ENCODE measurements at places on chromosomes 3 and 15. TPM values are rescaled to one million over a fixed set of nuclear protein-coding genes. Genes with fewer than 3 reads are reported as not detected.
A peak's percentile ranks its signal among the peaks of the same experiment; 100 is the strongest.

Gene IMPG2
- 0.17 TPM for polyA plus RNA-seq

Gene ALDH1A2
- polyA plus RNA-seq = 1.9 TPM

Gene GOLGA8R
- 0.20 TPM for polyA plus RNA-seq

Gene KCTD6
- 5.3 TPM for polyA plus RNA-seq

DNA sequence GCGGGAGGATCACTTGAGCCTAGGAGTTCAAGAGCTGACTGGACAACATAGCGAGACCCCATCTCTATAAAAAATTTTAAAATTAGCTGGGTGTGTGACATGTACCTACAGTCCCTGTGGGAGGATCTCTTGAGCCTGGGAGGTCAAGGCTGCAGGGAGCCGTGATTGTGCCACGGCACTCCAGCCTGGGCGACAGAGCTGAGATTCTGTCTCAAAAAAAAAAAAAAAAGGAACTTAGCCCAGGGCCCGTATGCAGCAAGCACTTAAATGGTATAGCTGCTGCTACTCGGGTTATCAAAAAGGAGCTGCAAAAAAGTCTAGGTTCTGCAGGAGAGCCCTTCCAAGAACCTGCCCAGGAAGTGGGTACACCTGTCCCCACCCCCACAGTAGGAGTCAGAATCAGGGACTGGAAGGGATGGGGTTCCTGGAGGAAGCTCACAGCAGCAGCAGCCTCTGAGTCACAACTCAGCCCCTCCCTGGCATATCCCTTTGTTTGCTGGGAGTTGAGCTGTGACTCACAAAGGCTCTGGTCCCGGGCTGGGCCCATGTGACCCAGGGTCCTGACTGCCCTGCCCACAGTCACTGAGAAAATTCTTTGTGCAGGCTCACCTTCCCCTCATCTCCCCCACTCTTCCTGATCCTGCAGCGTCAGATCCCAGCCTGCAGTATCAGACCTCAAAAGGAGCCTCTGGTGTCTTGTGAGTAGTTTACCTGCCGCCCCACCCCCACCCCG lies at the start of gene SPATA12:
Gene SPATA12, plus strand, starts transcription at position 576 of the 733 bp plus-strand sequence. CDS start 13,031 bp downstream, outside the sequence.
- peak; percentile 95 for DNase-seq

- no peak for DNase-seq
These were observed 124.8 kb upstream of the PTX3 start for GRCh38 chr3:157311633-157312375.

DNA sequence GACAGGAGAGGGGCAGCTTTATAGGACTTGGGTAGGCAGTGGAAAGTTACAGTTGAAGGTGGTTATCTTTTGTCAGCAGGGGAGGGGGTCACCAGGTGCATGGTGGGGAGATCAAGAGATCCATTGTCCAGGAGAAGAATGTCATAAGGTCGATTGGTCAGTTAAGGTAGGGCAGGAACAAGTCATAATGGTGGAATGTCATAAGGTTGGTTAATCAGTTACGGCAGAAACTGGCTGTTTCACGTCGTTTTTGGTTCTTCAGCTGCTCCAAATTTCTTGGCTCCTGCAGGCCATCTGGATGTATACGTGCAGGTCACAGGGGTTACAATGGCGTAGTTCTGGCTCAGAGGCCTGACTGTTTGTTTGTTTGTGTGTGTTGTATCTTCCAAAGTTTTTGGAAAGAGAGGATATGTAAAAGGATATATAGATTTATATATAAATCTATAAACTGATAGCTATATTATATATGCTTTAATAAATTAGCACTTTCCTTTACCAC lies 565.1 kb downstream of the ZNF385D start:
- no peak for DNase-seq

DNA sequence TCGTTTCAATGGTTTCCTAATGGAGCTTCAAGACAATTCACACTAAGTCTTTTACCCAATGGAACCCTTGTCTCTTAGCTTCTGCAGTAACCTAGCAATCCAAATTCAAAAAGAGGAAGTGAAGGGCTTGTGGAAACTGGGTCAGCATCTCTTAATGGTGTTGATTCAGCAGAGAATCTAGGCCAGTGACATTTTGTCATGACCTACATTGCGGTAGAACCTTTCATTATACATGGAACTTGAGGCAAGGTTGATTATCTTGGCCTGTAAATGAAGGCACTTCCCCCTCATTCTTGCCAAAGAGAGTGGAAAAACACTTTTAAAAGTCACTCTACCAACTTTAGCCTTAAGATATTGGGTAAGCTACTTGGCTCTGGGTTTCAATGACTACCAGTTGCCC lies 42.8 kb downstream of the C2CD4B start:
- no peak for DNase-seq

GRCh38 chr3:44969154-44969827 lies 6.7 kb downstream of the ZDHHC3 start:
- no peak for DNase-seq

DNA sequence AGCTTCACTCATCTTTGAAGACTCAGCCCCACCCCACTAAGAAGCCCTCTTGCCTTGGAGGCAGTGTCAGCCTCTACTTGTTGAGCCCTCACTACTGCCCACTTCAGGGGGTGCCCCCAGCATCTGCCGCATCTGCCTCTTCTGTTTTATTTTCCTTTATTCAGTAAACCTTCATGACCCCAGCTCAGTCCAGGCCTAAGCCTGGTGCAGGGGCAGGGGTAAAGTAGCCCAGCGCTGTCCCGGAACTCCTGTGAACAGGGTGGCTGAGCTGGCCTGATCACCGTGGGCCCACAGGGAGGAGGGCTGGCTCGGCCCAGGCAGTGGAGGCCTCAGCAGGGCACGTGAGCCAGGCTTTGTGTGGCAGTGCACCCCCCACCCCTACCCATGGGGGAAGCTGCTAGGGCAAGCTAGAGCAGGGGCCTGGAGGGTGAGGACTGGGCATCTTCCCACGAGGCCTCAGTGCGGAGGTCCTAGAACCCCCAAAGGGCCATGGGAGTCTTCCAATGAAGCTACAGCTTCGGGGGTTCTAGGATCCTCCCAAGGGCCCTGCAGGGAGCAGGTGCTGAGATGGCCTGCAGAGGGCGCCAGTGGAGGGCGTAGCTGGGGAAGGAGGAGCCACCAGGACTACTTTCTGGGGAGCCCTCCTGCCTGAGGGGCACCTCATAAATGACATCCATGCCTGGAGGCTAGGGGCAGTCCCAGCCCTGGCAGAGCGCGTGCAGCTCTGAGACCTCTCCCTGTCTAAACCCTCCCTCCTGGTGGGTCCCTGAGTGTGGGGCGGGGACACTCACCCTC lies 36.0 kb downstream of the TSPAN3 start:
- no peak for DNase-seq

GRCh38 chr3:28799084-28799483 lies 450.5 kb upstream of the AZI2 start:
- no peak for DNase-seq

DNA sequence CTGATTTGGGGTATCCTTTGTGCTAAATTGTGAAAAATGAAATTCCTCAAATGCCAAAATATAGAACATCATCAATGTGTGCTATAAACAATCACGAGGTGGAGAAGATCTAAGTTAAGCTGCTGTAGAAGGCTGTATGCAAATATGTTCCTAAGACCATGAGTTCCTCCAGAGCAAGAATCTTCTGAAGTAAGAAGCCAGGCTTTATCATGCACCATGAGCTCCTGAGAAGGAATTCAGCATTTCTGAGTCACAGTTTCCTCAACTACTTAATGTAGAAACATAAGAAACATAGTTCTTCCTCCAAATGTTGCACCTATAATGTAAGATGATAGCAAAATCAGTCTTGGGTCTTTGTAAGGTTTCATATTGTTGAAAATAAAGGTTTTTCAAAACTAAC lies 241.7 kb upstream of the MDFIC2 start:
- no peak for DNase-seq

DNA sequence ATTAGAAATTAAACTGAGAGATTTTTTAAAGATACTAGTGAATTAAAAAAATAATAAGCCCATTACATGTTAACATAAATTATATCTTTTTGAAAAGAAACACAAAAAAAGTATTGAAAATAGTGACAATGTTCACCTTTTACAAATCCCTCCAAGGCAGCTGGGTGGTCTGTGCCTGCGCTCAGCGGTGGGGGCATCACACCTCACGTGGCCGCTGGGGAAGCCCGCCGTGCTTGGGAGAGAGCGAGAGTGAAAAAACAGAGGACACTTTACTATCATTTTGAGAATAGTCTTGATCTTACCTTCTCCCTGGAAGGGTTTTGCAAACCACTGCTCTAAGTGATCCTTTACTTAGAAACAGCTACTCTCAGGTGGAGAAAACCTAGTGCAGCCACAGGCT lies 76.9 kb downstream of the CRTC3 start:
- no peak for DNase-seq

- DNase-seq = no peak
These were observed 27.1 kb upstream of the PTX3 start for GRCh38 chr3:157409516-157409915.

DNA sequence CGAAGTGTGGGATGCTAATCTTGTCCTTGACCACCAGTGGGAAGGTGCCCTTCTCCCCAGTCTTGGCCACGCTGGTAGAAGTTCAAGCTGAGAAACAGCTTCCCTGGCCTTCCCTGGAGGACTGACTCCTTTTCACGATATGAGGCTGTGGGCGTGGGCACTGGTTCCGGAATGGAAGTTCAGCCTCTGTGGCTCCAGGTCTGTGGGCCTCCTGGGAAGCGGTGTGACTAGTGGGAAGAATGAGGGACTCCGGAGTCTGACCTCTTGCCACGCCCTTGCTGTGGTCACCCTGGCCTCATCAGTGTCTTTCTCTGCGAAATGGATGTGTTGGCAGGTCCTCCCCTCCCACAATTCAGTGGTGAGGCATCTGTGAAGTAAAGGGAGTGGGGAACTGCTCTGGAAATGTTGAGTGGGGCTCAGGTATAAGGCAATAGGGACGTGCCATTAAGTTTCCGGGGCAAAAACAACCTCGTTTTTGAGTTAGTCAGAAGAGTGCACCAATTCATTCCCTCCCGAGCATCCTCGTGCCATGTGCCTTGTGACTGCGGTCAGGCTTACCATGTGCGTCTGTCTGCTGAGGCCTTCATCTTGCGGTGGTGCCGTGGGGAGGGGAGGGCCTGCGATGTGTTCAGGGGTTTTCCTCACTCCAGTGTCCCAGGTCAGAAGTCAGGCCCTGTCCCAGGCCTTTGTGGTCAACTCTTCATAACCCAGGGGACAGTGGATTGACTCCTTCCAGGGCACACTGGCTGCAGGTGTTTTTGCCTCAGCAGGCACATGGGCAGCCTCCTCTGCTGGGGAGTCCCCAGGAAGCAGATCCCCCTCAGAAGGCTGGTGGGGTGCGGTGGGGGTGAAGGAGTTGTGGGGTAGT lies 11.8 kb upstream of the SEC13 start:
- no peak for DNase-seq

DNA sequence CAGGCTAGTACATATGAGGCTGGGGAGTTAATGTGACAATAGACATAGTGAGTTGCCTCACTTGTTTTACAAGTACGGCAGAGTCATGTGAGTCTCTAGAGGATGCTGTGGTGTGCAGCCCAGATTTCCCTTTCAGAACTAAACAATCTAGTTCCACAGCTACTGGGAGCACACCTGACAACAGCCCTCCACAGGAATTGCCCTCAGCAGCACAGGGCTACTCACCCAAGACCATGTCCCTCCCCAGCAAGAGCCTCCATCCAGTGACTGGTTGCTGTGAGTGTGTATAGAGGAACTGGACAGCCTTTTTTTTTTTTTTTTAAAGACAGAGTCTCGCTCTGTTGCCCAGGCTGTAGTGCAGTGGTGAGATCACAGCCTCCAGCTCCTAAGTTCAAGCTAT lies 40.2 kb upstream of the UBE2E2 start:
- no peak for DNase-seq

DNA sequence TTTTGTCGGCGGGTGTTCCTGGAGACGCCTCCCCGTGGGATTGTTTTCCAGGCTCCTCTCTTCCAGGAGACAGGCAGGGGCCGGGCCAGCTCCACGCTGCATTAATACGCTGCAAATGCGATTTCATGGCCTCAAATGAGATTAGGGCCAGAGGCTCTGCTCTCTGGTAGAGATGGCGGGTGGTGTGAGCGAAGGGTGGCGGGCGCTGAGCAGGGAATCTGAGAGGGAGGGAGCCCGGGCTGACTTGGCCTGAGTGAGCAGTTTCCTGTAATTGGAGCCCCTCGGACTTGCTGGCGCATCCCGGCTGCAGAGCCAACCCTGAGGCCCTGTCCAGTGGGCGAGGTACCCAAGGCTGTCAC lies 7.4 kb upstream of the CCDC33 start:
- no peak for DNase-seq

GRCh38 chr3:159877924-159878323 lies 110.7 kb upstream of the IL12A start:
- no peak for DNase-seq

DNA sequence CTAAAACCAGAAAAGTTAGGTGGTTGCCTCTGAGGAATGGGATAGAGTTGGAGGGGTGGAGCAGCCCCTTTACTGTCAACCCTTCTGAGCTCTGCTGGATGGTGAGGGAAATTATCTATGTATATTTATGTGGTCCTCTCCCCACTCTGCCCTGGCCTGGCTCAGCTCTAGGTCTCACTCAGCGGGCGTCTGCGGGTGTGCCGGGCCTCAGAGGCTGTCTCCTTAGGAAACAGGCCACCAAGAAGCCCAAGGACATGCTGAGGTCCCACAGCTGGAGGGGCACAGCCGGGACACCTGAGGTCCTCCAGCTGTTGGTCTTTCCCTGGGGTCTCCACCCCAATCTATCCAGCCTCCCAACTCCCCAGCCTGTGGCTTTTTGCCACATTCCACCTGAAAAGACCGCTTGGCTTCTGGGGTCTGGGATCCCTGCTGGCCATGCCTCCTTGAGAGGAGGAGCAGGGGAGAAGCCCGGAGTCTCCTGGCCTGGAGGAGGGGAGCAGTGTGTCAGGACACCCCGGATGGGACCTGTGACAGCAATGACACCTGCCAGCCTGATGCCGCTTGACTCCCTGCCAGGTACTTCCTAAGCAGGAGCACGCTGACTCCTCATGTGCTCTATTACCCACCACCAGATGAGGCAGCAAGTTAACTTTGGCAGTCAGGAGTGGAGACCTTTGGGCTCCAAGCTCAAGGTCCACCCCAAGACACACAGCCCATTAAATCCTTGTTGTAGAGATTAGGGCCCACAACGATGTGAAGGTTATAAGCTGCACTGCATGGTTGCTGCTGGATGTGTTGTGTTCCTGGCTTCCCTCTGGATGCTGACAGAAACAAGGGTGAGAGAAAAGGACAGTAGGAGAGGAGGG lies at the start of gene SLC28A1:
Gene SLC28A1, plus strand, starts transcription at position 747 of the 866 bp plus-strand sequence. CDS start 3,099 bp downstream, outside the sequence.
- DNase-seq = no peak

GRCh38 chr3:149553781-149554451 lies 79.4 kb downstream of the TM4SF4 start:
- no peak for DNase-seq

DNA sequence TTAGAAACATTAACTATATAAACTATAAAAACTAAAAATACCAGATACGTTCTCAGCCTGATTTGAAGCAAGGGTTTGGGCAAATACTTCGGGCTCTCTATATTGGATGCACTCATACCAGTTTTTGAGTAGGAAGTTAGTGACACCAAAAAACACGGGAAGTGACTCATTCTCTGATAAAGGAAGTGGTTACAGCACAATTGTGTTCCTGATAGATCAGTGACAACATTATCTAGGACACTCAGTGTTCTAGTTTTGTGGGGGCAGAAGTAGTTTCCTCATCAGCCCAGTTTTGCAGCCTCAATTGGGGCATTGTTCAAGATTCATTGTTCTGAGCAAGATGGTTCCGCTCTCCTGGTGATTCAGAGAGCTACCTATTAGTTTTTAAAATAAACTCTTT lies 469.6 kb upstream of the DPPA4 start:
- no peak for DNase-seq
